HT1080 (cell line): ENCODE measurements at places on chromosomes 5 and 9.
A peak's percentile ranks its signal among the peaks of the same experiment; 100 is the strongest.

GRCh38 chr5:59188419-59189225, 605.7 kb downstream of the RAB3C start:
- DNase-seq = peak; percentile 44

DNA sequence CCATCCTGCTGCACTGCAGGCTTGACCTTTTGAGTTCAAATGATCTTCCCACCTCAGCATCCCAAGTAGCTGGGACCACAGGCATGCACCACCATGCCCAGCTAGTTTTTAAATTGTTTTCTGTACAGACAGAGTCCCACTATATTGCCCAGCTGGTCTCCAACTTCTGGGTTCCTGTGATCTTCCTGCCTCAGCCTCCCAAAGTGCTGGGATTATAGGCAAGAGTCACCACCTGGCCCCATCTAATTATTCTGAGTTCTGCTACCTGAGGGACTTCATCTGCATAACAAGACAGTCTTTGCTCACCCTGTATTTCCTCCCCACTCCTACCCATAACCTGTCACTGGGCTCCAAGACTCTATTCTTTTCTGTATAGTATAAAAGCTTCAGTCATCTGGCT, 54.6 kb upstream of the CEMIP2 start:
- no peak for DNase-seq

GRCh38 chr5:144275329-144275728, 104.7 kb downstream of the KCTD16 start:
- DNase-seq = no peak

DNA sequence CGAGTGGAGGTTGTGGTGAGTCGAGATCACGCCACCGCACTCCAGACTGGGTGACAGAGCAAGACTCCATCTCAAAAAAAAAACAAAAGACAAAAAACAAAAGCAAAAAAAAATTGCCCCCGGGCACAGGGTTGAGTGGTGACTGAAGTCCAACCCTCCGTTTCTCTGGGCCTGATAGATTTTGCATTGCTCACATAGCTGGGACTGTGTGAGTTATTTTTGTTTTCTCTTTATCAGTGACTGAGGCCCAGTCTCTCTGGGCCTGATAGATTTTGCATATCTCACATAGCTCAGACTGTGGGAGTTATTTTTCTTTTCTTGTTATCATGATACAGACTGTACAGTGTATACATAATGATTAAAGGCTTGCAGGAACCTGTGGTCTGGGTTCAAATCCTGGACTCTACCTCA, 2.6 kb upstream of the SLC28A3 start:
- DNase-seq = no peak

DNA sequence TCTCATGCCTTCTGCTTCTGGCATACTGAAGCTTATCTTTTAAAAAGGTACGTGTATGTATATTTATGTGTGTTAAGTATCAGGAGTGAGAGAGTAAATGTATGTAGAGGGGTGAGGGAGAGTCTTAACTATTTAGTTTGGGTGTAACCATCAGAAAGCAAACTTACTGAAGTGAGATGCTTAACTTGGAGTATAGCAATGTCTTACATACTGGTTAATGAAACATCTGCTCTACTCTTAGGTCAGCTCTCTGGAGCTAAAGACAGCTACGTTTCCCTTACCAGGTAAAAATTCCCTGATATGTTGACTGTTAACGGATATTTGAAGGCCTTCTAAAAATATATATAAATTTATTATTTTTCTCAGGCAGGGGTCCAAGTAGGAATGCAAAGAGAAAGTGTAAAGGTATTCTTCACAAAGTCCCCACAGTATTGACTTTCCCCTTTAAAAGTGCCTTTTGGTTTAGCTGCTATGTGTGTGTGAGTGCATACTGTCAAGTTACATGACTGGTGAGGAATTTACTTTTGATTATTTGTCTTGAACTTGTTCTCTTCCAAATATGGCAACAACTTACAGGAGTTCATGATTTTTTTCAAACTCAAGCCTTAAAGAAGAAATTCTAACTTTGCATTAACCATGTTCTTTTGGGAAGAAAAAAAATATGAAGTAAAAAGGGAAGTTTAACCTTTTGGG, 12.3 kb upstream of the C5orf24 start:
- DNase-seq = no peak

GRCh38 chr5:121377461-121377860, 474.2 kb upstream of the FTMT start:
- DNase-seq = no peak

GRCh38 chr5:168334280-168334679, 42.8 kb downstream of the WWC1 start:
- no peak for DNase-seq

DNA sequence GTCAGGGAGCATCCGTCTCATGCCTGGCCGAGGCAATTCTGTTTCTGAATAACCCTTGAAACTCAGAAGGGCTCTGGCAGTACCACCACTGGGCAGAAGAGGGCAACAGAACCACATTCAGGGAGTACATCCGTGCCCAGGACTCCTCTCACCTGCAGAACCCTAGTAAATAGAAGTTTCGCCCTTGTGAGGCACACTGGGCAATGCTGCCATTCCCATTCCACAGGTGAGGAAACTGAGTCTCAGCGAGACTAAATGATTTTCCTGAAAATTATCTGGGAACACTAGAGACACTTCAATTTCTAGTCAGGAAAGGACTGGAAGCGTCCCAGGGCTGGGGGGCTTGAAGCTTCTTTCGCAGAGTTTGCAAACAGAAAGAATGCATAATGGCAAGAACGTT, 74.7 kb downstream of the FGF1 start:
- peak; percentile 75 for DNase-seq

- DNase-seq = no peak
These were observed 76.2 kb upstream of the NEURL1B start for GRCh38 chr5:172564883-172565282.

GRCh38 chr5:180133971-180134508, 62.5 kb upstream of the RNF130 start:
- no peak for DNase-seq

- no peak for DNase-seq
These were observed 10.8 kb downstream of the KLF9 start for GRCh38 chr9:70403618-70404025.

- DNase-seq = no peak
These were observed 341.0 kb upstream of the PANK3 start for GRCh38 chr5:168920019-168920810.

DNA sequence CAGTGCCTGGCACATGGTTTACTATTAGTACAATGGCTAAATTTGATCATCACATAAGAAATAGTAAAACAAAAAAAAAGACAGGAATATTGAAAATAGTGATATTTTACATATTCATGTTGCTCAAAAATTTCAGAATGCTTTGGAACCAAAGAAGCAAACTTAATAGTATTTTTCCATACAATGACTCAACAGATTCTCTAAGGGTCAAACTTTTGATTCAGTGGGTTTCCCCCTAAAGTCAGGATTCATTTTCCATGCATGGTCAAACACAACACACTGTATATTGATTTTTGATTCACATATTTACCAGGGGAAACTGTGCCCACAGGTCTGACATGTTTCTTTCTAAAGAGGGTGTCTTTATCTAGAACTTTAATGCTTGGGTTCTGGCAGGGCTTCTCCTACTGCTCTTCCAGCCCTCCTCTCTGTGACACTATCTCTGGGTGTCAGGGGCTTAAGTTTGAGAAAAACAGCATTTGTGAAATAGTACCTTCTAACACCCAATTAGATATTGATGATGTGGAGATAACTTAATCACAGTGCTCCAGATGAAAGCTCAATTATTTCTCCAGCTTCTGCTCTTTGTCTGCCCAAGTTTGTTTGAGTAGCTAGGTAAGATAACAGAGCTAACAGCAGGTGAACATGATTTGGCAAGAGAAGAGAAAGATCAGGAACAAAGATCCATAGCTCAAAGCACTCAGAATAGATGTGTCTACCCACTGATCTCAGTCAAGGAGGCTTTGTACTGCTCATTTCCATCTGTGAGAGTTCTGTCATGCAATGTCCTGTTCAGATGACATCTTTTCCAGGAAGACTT, 35.5 kb upstream of the ELL2 start:
- no peak for DNase-seq

DNA sequence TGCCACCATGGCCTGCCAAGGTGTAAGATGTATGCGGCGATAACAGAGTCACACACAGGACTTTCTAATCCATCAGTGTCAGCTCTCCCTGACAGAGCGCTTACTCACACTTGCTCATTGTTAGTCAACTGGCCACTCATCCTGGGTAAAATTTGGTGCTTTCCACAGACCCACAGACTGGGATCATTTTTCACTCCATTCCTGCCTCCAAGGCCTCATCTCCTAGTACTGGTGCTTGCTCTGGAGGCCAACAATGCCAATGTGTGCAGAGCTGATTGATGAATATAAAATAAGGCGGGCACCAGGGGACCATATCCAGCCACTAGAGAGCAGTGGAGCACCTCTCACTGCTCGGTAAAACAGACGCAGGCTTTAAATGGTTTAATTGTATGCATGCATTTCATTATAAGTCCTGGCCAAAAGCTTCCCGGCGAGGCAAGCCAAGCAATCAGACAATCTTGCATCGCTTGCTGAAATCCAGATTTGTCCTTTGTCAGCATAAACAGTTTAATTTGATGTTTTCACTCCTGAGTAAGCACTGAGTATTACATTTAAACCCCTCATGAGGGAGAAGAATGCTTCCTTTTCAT, 22.3 kb downstream of the PSMB7 start:
- DNase-seq = peak; percentile 99

DNA sequence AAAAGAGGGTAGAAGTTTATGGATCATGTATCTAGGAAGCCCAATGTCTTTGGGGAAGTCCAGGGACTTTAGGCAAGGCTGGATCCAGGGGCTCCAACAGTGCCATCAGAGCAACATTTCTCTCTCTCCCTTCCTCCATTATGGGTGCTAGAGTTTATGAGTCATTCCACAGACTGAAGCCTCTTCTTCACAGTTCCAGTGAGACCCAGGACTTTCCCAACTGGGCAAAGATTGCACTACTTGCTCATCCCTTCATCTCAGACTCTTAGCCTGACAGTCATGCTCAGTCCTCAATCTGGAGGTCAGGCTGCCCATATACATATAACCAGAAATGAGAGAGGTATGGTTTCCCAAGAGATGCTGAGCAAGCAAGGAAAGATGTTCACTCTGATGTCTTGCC, 110.7 kb downstream of the FEM1C start:
- DNase-seq = no peak

GRCh38 chr5:159166416-159166815, 42.9 kb downstream of the RNF145 start:
- no peak for DNase-seq

GRCh38 chr9:133002147-133003070, 23.9 kb downstream of the GFI1B start:
- DNase-seq = no peak

GRCh38 chr5:63916786-63917185, 45.5 kb downstream of the HTR1A start:
- DNase-seq = peak; percentile 57

- DNase-seq = no peak
These were observed 140.8 kb downstream of the CAMK4 start for GRCh38 chr5:111364992-111365391.

- no peak for DNase-seq
These were observed 30.8 kb downstream of the SMIM3 start for GRCh38 chr5:150809363-150809762.

GRCh38 chr9:110370315-110370714, 32.7 kb upstream of the TXNDC8 start:
- no peak for DNase-seq

DNA sequence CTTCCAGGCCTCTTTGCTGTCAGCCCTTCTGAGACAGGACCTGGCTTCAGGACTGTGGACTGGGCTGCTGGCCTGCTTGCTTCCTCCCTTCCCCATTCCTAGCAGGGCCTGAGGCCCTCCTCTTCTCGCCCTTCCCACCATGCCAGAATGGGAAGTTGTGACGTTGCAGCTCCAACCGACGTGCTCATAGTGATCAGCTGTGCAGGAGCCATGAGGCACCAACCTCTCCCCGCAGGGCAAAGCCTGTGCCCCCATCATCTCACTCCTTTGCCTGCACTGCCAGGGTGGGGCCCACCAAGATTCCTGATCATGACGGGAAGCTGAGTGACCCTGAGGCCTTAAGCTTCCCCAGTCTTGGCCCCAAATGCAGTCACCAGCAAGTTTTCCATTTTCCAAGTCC, 45.1 kb upstream of the GARNL3 start:
- DNase-seq = no peak

DNA sequence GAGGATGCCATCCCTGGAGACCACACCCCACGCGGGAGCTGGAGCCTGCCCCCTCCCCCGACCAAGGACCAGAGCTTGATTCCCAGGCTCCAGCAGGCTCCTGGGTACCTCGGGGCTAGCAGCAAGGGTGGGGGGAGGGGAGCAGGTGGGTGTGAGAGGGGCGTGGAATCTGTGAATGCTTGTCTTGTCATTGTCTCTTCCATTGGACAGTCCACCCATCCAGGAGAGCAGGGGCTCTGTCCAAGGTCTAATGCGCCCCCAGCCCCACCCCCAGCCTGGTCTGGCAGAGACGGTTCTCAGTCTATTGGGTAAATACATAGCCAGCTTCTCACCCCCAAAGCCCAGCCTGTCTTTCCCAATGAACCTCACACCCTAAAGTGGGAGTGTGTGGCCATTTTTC, 22.8 kb downstream of the URM1 start:
- no peak for DNase-seq

DNA sequence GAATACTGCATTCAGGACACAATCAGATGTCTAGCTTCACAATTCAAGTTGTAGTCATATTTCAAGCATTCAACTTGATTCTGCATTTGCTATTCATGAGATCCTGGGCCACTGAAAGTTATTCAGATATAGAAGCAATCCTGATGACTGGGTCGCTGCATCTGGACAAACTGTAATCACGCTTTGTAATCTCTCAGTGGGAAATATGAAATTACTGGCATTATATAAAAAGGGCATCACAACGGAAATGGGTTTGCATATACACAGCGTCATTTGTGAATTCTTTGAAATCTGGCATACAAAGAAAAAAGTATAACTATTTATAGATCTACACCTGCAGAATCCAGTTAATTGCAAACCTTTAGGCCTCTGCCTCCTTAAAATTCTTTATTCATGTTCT, 102.2 kb downstream of the PARP8 start:
- no peak for DNase-seq

DNA sequence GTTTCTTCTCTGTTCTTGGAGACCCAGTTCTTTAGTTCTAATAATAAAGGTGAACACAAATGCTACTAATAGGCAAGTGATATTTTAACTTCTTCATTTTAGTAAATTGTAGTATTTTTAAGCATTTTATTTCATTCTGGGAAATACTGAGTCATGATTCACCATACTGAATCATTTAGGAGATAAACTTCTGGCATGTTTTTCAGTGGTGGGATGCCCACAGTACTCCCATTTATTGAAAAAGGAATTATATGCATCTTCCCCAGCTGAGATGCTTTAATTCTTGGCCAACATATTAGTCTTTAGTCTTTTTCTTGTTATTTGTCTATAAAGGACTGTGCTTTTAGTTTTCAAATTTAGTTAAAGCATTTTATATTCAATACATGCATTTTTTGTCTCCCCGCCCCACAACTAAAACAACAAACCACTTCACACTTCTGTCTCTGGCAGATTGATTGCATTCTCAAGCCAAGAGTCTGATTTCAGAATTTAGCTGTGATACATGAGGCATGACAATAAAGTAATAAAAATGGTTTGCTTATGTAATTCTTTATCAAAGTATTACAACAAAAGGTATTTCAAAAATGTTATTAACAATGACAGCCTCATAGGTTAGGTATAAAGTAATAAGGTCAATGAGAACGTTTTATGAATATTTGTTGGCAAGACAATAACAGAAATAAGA, 125.2 kb upstream of the CDH18 start:
- no peak for DNase-seq

GRCh38 chr9:37144762-37145161, 24.4 kb downstream of the ZCCHC7 start:
- peak; percentile 23 for DNase-seq

- no peak for DNase-seq
These were observed 153.5 kb downstream of the SEMA6A start for GRCh38 chr5:116421080-116421629.
